Stimulated activated CD4-positive, alpha-beta T cell treated with anti-CD3 and anti-CD28 coated beads, Interleukin-15, amount 100 ng/mL, for 24 hours (primary cell): ENCODE measurements at places on chromosomes 3 and 15.

DNA sequence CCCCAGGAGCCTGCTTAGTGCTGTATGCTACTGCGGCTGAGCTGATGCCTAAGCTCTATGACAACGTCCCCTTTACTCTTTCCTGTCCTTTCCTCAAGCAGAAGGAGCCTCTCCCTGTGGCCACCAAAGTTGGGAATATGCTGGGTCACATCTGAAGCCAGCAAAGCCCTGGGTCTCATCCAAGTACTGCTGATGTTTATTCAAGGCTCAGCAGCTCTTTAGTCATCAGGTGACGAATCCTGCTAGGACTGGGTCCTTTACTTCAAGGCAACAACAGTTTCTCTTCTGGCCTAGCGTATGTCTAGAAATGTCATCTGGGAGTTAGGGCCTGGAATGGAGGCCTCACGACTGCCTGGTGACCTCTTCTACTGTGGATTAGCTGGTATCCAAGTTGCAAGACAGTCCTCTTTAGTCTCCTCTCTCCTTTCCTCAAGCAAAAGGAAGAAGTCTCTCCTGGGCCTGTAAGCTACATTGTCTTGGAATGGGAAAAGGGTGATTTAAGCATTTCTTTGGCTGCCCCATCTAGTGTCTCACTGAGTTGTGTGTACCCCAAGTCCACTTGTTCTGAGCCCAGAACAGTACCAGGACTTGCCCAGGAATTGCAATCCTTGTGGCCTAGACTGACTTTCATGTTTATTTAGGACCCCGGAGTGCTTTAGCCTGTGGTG is 63.9 kb downstream of the TNFAIP8L3 start:
- DNase-seq = no peak

- no peak for DNase-seq
Measured at GRCh38 chr15:68311859-68312557, 34.5 kb downstream of the FEM1B start.

DNA sequence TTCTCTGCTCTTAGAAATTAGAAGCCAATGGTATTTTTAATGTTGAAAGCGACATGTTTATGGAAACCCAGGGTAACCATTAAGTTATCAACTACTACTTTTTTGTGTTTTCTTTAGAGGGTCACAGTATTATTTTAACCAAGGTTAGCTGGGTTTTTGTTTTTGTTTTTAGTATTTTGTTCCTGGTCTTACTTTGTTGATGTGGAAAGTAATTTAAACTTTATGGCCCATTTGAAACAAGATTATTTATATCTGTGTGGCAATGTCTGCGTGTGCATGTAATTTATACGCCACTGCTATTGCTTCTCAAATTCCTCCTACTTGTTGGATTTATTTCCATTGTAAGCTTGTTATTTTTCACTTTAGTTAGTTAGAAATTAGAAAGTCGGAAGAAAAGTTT is 722.1 kb upstream of the NR2F2 start:
- DNase-seq = no peak

DNA sequence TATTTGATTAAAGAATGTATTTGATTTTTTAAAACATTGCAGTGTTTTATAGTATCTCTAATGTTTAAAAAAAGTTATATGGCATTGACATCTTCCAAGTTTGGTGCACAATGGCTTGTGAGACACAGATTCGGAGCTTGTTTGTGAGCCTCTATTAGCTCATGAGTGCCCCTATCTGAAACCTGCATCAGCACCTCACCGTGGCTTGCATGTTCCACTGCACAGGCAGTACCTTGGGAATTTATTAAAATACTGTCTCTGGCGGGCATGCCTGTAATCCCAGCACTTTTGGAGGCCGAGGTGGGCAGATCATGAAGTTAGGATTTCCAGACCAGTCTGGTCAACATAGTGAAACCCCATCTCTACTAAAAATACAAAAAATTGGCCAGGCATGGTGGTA is 6.8 kb upstream of the RTP2 start:
- no peak for DNase-seq

DNA sequence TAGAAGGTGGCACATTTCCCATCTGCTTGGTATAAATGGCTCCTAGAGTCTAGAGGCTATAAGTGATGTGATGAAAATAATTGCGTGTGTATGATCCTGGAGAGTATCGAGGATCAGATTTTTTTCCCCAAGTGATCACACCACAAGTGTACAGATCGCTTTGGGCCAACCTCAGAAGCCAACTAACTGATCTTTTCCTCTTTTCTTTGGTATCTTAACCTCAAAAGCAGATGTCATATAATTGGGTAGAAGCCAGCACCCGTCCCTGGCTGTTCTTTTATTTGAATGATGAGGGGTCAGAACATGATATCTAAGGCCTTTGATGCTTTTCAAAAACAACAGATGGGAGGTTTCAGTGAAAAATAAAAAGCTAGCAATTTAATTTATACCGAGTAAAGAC is 3.3 kb downstream of the P2RY14 start:
- DNase-seq = no peak
